Lung (tissue), 17 donors: ENCODE measurements at places on chromosomes 1 and 21. TPM values are rescaled to one million over a fixed set of nuclear protein-coding genes. Genes with fewer than 3 reads are reported as not detected.

TNFSF4 gene
- 1.2 TPM for total RNA-seq

DNA sequence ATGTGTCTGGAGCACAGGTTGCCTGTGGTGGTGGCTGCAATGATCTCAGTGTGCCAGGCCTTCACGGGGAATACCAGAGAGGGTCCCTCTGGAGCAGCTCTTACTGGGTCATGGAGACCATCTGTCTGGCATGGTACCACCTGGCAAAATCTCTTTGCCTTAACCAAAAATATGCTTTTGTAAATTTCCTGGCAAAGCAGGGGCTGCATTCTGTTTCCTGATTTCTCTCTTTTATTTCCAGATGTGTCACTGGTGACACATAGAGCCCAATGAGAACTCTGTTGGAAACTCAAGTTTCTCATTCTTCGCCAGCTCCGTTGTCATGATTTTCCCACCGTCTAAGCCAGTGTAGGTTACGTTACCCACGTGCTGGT, 136.5 kb downstream of the FGGY start:
- H3K4me3 ChIP-seq = no peak overlapping the region
- H3K27me3 ChIP-seq = no peaks in the 10 kb centered on the region
- H3K4me1 ChIP-seq = peaks cover 3% of the 10 kb centered on the region
- no peak overlapping the region for H3K27ac ChIP-seq
- no peaks in the 10 kb centered on the region for H3K36me3 ChIP-seq

MXRA8 gene
- 68.9 TPM for total RNA-seq

OR2L2 gene
- not detected for total RNA-seq

DNA sequence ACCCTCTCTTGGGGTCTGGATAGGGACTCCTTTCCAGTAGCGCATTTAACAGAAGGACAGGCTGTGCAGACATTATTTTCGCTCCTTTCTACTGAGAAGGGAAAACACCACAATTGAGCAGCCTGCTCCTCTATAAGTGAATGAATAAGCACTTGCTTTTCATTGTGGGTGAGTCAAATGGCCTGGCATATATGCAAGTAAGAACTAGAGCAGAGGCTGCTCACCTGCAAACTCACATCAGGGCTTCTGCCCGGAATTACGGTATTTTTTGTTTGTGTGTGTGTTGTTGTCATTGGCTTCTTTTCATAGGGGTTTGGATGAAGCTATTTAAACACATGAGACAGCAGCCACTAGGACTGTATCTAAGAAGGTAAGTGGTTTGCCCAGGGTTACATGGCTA, 200.1 kb upstream of the CAMK1G start:
- H3K27me3 ChIP-seq = no peaks in the 10 kb centered on the region
- no peak for DNase-seq
- H3K36me3 ChIP-seq = no peaks in the 10 kb centered on the region
- H3K4me3 ChIP-seq = no peak overlapping the region
- H3K4me1 ChIP-seq = peaks cover 2% of the 10 kb centered on the region

- H3K36me3 ChIP-seq = no peaks in the 10 kb centered on the region
- H3K27ac ChIP-seq = no peak overlapping the region
- no peak for DNase-seq
- no peaks in the 10 kb centered on the region for H3K4me1 ChIP-seq
- no peaks in the 10 kb centered on the region for H3K27me3 ChIP-seq
These were observed 11.7 kb downstream of the HMGN2 start for GRCh38 chr1:26483980-26484379.

SYCP1 gene
- total RNA-seq = 0.09 TPM

- DNase-seq = no peak
- no peak overlapping the region for H3K4me3 ChIP-seq
- no peaks in the 10 kb centered on the region for H3K27me3 ChIP-seq
- H3K4me1 ChIP-seq = no peaks in the 10 kb centered on the region
- H3K36me3 ChIP-seq = no peaks in the 10 kb centered on the region
These were observed 126.2 kb downstream of the GRIK3 start for GRCh38 chr1:36908096-36908495.

DNA sequence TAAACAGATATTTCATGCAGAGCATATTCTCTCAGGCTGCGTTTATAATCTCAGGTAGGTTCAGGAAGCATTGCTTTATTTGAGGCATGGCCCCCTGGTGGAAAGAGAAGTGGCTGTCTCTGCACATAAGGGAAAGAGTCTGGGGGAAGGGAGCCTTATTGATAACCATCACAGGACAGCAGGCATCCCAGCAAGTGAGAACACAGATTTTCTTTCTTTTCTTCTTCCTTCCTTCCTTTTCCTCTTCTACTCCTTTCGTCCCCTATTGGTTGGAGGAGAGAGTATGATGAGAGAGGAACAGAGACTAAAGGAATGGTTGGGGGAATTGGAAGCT, 21.9 kb downstream of the TSNAX start:
- no peak overlapping the region for H3K27ac ChIP-seq
- no peak for DNase-seq
- H3K4me3 ChIP-seq = no peak overlapping the region
- no peaks in the 10 kb centered on the region for H3K4me1 ChIP-seq

- H3K36me3 ChIP-seq = no peaks in the 10 kb centered on the region
- no peak overlapping the region for H3K27ac ChIP-seq
- H3K4me3 ChIP-seq = no peak overlapping the region
- H3K4me1 ChIP-seq = peaks cover 22% of the 10 kb centered on the region
- no peaks in the 10 kb centered on the region for H3K27me3 ChIP-seq
These were observed 242.5 kb downstream of the RHOU start for GRCh38 chr1:228977741-228978140.

- no peak overlapping the region for H3K4me3 ChIP-seq
- peaks cover 48% of the 10 kb centered on the region for H3K4me1 ChIP-seq
- H3K36me3 ChIP-seq = peaks cover 5% of the 10 kb centered on the region
- no peaks in the 10 kb centered on the region for H3K27me3 ChIP-seq
- peak overlapping the region; percentile 97 for H3K27ac ChIP-seq
These were observed 1.9 kb upstream of the PIGV start for GRCh38 chr1:26785611-26786436.

C1orf116 gene
- total RNA-seq = 123 TPM

GRCh38 chr1:51487628-51488027, 31.4 kb downstream of the EPS15 start:
- H3K27me3 ChIP-seq = no peaks in the 10 kb centered on the region
- peaks cover 7% of the 10 kb centered on the region for H3K4me1 ChIP-seq
- peaks cover 2% of the 10 kb centered on the region for H3K36me3 ChIP-seq
- H3K4me3 ChIP-seq = no peak overlapping the region

DNA sequence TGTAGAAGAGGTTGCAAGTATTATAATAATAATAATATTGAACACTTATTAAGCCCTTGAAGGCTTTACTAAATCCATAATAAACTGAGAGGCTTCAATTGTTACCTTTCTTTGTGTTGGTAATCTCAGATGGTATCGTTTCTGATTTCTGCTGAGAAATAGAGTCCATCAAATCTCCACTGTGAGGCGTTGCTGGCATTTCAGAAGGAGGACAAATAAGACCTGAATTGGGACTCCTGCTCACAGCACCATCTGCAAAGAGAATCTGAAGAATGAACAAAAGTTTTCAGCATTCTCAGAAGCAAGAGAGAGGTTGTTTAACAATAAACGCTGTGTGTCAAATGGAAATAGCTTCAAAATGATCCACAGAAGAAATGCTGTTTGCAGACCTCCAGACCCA, 93.7 kb downstream of the WDR3 start:
- no peaks in the 10 kb centered on the region for H3K36me3 ChIP-seq
- no peak overlapping the region for H3K4me3 ChIP-seq
- DNase-seq = no peak
- H3K4me1 ChIP-seq = no peaks in the 10 kb centered on the region

- H3K4me3 ChIP-seq = no peak overlapping the region
- no peaks in the 10 kb centered on the region for H3K36me3 ChIP-seq
- DNase-seq = peak; percentile 68
- H3K27me3 ChIP-seq = no peaks in the 10 kb centered on the region
These were observed 10.0 kb upstream of the C1orf115 start for GRCh38 chr1:220680085-220680687.

- no peak for DNase-seq
- H3K4me3 ChIP-seq = no peak overlapping the region
- no peaks in the 10 kb centered on the region for H3K4me1 ChIP-seq
- H3K27me3 ChIP-seq = no peaks in the 10 kb centered on the region
These were observed 22.4 kb upstream of the RUNX3 start for GRCh38 chr1:24952413-24952841.

- no peaks in the 10 kb centered on the region for H3K4me1 ChIP-seq
- DNase-seq = peak; percentile 25
- no peak overlapping the region for H3K4me3 ChIP-seq
- no peaks in the 10 kb centered on the region for H3K36me3 ChIP-seq
These were observed 923.4 kb downstream of the NCAM2 start for GRCh38 chr21:21921410-21922232.

DNA sequence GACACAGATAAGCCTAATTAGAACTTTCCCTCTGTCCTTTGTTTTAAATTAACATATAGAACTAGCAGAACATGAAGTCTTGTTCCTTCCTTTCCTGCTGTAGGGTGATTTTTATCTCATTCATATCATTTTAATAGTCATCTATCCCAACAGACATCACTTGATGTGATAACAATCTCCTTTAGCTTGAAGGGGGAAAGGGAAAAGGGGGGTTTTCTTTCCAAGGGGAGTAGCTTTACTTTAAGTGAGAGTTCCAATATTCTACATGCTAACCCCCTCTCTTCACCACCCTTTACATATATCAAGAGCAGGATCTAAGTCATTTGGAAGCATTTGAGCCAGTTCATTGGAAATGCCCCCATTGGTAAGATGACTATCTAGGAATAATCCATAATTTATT, 241.9 kb downstream of the HHIPL2 start:
- H3K4me3 ChIP-seq = no peak overlapping the region
- no peaks in the 10 kb centered on the region for H3K36me3 ChIP-seq
- no peak overlapping the region for H3K27ac ChIP-seq
- DNase-seq = no peak

GRCh38 chr1:232568331-232568852, 61.5 kb downstream of the SIPA1L2 start:
- no peak for DNase-seq
- H3K27ac ChIP-seq = no peak overlapping the region
- no peaks in the 10 kb centered on the region for H3K27me3 ChIP-seq
- peaks cover 14% of the 10 kb centered on the region for H3K4me1 ChIP-seq

GRCh38 chr1:31911994-31912780, 26.0 kb downstream of the PTP4A2 start:
- H3K4me1 ChIP-seq = no peaks in the 10 kb centered on the region
- no peak overlapping the region for H3K4me3 ChIP-seq
- H3K36me3 ChIP-seq = peaks cover 21% of the 10 kb centered on the region

GRCh38 chr21:42465008-42465802, 30.8 kb downstream of the RSPH1 start:
- peak; percentile 27 for DNase-seq
- H3K4me1 ChIP-seq = peaks cover 6% of the 10 kb centered on the region
- H3K27me3 ChIP-seq = no peaks in the 10 kb centered on the region
- no peak overlapping the region for H3K4me3 ChIP-seq
- no peak overlapping the region for H3K27ac ChIP-seq

GRCh38 chr1:197213193-197213592, 54.9 kb upstream of the CRB1 start:
- no peaks in the 10 kb centered on the region for H3K36me3 ChIP-seq
- no peaks in the 10 kb centered on the region for H3K27me3 ChIP-seq
- no peak overlapping the region for H3K27ac ChIP-seq
- no peak overlapping the region for H3K4me3 ChIP-seq
